ENCODE measurements at places on chromosomes 6 and 20.

GRCh38 chr6:83708970-83709747 is at the start of gene SNAP91:
SNAP91 (minus strand) TSS chr6:83709101; CDS start chr6:83707927, 1,174 bp downstream.
- peak; percentile 37 for DNase-seq

DNA sequence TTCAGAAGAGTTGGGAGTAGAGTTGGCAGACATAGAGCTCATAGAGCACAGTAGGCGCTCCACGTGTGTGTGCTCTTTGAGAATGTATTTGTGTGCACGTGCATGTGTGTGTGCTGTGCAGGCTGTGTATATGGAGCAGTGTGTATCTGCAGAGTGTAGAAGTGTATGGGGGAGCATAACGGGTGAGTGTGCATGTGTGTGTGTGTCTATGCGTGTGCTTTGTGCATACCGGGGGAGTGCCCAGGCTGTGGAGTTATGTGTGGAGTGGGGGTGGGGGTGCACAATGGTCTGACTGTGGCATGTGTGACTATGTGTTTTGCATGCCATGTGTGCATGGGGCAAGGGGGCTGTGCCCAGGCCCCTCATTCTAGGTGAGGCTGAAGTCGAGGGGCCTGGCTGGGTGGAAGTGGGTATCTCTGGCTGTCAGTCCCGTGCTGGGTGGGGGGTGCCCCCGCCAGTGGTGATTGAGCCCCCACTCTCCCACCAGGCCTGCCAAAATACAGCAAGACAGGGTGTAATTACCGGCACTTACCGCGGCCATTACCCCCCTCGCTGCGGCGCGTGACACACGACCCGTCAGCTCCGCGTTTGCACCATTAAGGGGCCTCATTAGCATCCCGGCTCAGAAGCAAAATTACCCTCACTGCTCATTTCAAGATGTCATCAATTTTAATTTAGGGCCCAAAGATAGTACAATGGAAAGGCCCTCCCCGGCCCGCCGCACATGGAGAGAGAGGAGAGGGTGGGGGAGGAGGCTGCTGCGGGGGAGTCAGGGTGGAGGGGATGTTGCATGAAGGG is 39.1 kb downstream of the MDFI start:
- no peak for DNase-seq

- peak; percentile 97 for DNase-seq
Measured at GRCh38 chr20:3616250-3616649, 46.9 kb downstream of the GFRA4 start.

DNA sequence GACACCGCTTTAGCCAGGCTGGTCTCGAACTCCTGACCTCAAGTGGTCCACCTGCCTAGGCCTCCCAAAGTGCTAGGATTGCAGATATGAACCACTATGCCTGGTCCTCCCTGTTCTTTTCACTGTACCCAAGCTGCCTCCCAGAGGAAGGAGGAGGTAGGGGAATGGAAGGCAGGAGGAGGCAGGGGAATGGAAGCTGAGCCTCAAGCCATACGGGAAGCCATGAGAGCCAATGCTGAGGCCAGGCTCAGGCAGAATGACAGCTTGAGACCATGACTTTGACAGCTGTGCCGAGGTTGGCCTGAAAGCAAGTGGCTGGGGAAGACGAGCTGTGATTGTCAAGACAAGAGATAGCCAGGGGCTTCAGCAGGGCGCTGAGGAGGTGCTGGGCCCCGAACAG is 13.6 kb upstream of the ZNF335 start:
- DNase-seq: no peak

DNA sequence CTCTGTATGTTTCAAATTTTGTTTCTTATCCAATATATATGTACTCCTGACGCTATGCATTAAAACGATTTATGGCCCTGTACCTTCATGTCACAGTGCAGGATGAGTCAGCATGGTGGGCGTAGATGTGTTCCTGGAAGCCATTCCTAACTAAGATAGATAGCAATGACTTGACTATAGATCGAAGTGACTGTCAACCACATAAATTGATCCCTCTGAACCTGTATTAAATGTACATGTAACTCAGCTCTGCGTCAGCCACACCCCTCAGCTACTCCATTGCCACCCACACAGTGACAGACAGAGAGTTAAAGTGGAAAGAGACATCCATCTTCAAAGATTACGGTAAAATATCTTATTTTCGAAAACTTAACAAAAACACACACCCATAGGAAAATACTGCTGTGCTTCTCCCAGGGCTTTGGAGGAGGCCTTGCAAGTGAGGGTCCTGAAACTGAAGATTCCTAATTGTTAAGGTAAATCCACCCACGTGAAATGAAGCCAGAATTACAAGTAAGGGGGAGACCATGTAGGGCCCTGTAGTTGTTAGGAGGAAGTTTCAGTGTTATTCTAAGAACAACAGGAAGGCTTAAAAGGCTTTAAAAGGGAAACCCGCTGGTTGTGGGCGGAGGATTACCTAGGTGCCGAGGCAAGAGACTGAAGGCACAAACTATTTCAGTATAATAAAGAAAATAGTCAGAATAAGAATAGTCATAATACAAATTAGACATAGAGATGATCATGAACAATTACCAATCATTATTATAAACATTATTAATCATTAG is 10.3 kb upstream of the RAD21L1 start:
- no peak for DNase-seq

DNA sequence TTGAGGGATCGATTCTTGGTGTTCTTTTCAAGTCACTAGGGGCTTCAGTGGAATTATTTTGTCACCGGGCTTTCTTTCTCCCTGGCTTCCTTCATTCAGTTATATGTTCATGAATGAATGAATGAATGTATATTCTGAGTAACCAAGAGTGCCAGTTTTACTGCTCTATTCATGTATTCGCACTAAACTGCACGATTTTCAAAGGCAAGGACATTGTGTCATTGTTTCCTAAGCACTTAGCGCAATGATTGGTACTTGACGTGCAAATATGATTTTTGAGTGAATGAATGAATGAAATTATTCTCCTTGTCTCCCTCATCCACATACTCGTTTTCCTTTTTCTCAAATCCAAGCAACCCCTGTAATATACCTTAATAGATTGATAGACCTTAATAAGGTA is 822 bp downstream of the AFG1L start:
- no peak for DNase-seq

GRCh38 chr6:87658516-87658915 is 43.5 kb downstream of the AKIRIN2 start:
- DNase-seq: no peak

GRCh38 chr20:23148731-23149570 is 62.8 kb upstream of the CD93 start:
- DNase-seq: no peak

DNA sequence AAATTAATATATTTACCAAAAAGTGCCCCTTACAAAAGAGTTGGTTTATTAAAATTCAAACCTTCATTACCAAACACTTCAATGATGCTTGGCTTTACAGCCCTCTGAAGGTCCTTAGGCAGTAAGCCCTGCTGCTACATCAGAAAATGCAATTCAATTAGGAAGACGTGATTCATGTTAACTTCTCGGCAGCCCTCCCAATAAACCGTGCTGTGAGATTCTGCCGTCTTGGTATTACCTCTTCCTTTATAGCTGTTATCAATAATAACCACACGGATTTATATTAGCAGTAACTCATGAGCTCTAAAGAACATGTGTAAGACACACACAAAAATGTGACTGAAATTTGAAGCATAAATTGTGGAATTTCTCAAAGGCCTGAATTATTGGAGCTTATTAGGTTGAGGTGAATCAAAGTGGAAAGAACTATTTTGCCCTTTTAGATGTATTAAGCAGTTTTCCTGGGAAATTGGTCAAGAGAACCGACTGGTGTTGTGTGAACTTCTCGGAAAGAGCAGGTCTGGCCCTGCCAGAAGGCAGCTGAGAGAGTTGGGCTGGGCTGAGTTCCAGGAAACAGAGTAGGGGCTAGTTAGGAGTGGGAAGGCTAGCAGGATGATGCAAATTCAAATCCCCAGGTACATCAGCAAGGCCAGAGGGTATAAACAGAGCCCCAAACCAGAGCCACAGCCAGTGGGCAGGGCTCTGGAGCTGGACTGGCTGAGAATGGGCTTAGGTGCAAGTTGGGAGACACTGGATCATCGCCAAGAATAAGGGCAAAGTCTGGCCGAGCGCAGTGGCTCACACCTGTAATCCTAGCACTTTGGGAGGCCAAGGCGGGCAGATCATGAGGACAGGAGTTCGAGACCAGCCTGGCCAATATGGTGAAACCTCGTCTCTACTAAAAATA is 33.1 kb downstream of the FGD2 start:
- DNase-seq: peak; percentile 79

GRCh38 chr6:7515363-7515762 is 26.1 kb upstream of the DSP start:
- DNase-seq: no peak

DNA sequence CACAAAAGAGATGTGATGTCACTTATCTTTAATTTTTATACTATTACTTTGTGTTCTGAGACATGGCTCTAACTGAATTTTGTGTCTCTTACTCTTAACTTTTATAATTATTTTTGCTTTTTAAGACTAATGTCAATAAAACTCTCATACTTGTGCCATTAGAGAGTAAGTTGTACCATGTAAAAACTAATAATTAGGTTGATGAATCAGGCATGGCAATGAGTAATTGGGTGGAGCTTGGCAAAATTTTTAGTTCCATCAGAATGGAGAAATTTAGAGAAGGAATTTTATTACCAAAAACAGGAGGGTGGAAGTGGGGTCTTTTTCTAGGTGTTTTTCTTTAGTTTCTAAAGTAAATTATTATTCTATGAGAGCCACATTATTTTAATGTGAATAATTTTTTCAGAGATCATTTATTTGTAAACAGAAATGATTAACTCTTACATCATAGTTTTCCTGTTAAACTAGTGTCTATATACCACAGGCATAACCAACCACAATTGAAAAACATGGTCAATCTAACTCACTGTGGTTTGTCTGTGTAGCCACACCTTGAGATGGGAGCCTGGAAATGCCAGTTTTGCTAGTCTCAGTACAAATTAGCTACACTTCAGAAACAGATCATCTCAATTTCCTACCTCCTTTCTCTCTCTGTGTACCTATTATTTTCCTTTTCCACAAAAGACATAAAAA is 51.8 kb downstream of the ELOVL4 start:
- DNase-seq: no peak

- DNase-seq: no peak
Measured at GRCh38 chr6:115908906-115909559, 151.7 kb downstream of the FRK start.

- DNase-seq: no peak
Measured at GRCh38 chr6:2865694-2866151, 24.1 kb upstream of the SERPINB1 start.

DNA sequence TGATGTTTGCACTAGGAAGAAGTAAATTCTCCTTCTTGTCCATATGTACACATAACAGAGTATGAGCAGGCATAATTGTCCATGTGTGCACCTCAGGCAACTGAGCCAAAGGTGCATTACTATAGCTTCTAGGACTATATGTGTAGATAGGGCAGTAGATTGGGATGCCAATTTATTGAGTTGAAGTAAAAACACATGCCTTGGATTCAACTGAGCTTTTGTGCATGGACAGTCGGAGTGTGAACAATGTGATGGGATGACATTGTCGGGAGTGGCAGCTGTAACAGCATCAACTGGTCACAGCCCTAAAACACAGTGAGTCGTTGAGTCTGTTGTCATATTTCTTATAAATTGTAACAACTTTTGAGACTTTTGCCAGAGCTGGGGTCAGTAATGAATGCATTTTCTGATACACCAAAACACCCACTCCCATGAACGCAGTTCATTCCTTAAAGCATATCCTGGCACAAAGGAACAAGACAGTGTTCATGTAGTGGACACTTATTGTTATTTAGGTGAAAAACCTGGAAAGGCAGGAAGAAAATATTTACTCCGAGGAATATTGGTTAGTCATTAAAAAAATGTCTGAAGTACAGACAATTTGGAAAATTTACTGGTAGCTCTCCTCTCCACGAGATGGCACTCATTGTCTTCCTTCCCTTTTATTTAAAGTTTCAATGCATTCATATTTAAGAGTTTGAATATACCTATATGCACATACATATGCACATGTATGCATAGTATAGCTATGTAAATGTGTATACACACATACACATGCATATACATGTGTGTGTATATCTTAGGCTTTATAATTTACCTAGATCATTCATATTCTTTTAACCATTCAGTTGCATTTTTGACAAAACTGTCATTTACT is 302.0 kb upstream of the STXBP5 start:
- no peak for DNase-seq

DNA sequence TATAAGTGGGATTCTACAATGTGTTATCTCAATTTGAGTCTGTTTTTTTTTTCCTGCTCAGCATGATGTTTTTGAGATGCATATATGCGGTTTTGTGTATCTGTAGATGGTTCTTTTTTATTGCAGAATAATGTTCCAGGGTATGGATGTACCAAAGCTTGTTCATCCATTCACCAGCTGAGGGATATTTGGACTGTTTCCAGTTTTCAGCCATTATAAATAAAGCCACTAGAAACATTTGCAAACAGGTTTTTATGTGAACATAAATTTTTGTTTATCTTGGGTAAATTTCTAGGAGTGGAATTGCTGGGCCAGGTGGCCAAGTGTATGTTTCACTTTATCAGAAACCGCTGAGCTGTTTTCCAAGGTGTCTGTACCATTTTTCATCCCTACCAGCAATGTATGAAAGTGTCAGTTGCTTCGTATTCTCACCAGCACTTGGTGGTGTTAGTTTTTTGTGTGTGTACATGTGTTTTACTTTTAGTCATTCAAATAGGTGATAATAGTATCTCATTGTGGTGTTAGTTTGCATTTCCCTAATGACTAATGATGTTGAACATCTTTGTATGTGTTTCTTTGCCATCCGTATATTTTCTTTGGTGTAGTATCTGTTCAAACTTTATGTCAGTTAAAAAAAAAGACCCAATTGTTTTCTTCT is 124.2 kb downstream of the CEBPB start:
- DNase-seq: no peak

DNA sequence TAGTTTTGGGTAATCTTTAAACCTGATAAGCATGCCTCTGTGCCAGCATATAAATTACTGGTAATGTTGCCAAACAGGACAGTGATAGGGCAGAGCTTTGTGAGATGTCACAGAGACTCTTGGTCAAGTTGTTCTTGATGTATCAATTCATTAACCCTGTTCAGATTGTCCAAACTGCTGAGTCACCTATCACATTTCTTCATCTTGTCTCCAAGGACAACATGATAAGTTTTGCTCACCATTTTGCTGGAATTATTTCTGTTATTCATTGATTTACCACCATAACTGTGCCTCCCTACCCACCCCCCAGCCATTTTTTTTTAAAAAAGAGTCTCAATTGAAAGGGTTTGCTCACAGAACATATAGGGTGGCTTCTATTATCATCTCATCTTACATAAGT is 19.5 kb upstream of the GMNN start:
- no peak for DNase-seq

- DNase-seq: peak; percentile 24
Measured at GRCh38 chr6:111663692-111664564, 58.2 kb upstream of the TRAF3IP2 start.
